ENCODE measurements at places on chromosomes 11 and 22. TPM values are rescaled to one million over a fixed set of nuclear protein-coding genes. Genes with fewer than 3 reads are reported as not detected.

DNA sequence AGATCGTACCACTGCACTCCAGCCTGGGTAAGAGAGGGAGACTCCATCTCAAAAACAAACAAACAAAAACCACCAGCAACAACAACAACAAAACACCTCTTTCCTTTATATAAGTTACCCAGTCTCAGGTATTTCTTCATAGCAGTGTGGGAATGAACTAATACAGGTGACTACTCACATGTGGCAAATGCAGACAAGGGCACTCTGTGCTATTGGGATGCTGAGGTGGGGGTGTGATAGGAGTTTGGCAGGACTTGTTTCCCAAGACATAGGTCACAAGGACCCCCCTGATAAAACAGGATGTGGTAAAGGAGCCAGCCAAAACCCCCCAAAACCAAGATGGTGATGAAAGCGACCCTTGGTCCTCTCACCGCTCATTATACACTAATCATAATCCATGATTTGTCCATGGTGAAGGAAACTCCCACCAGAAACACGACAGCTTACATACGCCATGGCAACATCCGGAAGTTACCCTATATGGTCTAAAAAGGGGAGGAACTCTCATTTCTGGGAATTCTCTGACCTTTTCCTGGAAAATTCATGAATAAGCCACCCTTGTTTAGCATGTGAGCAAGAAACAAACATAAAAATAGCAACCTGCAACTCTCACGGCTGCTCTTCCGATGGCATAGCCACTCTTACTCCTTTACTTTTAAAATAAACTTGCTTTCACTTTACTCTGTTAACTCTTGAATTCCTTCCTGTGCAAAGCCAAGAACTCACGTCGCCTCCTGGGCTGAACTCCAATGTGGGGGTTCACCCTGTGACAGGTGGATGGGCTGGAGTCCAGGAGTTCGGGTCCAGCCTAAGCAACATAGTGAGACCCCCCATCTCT lies 18.8 kb upstream of the INCENP start:
- peak; percentile 44 for DNase-seq

GRCh38 chr11:68312780-68313573 lies 586 bp downstream of the LRP5 start:
- no peak for DNase-seq

DNA sequence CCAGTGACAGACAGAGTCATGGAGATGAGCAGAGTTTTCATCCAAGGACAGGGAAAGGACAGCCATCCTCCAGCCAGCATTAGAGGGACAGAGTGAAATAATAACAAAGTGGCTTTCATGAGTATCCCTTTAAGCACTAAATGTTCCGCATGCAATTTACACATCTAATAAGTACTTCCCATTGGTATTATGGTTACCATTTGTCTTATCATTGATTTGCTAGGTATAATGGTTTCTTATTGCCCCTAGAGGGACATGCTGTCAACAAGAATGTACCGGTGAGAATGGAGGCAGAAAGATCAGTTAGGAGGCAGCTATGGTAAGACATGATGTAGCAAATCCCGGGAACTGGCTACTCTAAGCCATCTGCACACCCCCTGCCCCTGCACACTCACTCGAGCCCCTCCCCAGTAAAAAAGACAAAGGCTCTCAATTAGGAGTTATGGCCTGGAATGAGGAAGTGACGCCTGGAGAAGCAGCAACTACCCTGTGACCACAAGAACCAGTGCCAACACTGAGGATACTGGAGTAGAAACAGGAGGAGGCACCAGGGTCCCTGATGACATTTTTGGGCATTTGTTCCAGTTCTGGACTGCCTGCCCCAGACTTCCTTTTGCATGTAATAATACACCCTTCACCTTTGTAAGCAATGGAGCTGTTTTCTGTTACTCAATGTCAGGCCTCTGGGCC lies 30.2 kb upstream of the HMGXB4 start:
- no peak for DNase-seq

DNA sequence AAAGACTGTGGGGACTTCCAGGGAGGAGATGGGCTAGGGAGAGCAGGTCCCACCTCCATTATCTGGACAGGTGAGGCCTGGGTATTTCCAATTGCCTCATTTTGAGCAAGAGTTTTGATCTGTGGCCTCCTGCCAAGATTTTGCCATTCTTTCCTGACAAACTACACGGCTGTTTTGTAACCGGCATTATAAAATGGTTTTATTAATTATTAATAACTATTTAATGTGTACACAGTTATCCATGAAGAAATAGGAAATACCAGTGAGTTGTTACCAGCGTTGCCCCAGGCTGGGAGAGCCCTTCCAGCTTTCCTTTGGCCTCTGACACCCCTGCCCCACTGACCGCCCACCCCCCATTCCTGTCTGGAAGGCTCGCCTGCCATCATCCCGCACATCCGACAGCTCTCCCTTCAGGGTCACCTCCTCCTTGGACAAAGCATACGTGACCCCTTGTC lies 14.9 kb upstream of the SEC14L3 start:
- DNase-seq: no peak

- DNase-seq: no peak
Measured at GRCh38 chr11:124886476-124886875, 11.2 kb downstream of the ROBO4 start.

- DNase-seq: no peak
Measured at GRCh38 chr11:1735271-1735670, 15.1 kb downstream of the IFITM10 start.

- no peak for DNase-seq
Measured at GRCh38 chr11:114001416-114001815, 26.5 kb downstream of the HTR3A start.

DNA sequence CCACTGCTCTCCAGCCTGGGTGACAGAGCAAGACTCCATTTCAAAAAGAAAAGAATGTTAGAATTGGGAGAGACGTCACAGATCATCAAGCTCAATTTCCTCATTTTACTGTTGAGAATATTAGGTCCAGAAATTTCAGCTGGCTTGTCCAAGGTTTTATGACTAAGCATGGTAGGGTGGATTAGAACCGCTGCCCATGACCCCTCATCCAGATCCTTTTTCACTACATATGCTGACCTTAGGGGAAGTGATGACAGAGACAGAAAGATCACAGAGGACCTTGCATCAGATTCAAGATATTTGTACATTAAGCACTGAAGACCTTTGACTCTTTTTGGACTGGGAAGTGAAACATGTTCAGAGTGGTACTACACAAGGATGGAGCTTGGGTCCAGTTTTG lies 134.5 kb downstream of the ADAMTS15 start:
- DNase-seq: no peak

DNA sequence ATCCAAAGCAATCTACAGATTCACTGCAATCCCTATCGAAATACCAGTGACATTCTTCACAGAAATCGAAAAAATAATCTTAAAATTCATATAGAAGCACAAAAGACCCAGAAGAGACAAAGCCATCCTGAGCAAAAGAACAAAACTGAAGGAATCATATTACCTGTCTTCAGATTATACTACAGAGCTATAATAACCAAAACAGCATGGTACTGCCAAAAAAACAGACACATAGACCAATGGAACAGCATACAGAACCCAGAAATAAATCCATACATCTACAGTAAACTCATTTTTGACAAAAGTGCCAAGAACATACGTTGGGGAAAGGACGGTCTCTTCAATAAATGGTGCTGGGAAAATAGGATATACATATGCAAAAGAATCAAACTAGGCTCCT lies 18.9 kb downstream of the RRP8 start:
- no peak for DNase-seq

GRCh38 chr22:27378995-27379394 lies 422.6 kb downstream of the MN1 start:
- DNase-seq: no peak

GRCh38 chr11:34899633-34900016 lies 16.6 kb downstream of the APIP start:
- DNase-seq: no peak

DNA sequence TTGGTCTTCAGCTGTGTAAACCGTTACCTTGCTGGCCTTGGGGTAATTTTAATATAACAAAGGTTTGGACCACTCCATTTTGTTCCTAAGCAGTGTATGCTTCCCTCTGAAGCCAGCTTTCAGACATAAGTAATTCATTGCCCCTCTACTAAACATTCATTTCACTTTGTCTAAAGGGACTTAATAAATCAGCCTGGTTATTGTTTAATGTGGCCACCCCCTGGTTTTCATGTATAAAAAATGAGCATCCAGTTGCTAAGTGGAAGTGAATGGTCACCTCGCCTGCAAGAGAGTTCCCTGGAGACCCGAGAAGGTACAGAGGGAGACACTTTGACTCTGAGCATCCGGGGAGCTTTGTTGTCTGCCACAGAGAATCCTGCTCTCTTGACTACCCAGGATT lies 3.9 kb downstream of the ABTB2 start:
- no peak for DNase-seq

- peak; percentile 60 for DNase-seq
Measured at GRCh38 chr11:47466701-47467250, 17.8 kb upstream of the RAPSN start.

GRCh38 chr11:13552784-13553183 lies 57.0 kb upstream of the PTH start:
- DNase-seq: no peak

GRCh38 chr11:3200388-3201111 lies 18.1 kb downstream of the MRGPRG start:
- no peak for DNase-seq

- DNase-seq: peak; percentile 47
Measured at GRCh38 chr11:124405581-124405980, 6.8 kb upstream of the OR8B3 start.

DNA sequence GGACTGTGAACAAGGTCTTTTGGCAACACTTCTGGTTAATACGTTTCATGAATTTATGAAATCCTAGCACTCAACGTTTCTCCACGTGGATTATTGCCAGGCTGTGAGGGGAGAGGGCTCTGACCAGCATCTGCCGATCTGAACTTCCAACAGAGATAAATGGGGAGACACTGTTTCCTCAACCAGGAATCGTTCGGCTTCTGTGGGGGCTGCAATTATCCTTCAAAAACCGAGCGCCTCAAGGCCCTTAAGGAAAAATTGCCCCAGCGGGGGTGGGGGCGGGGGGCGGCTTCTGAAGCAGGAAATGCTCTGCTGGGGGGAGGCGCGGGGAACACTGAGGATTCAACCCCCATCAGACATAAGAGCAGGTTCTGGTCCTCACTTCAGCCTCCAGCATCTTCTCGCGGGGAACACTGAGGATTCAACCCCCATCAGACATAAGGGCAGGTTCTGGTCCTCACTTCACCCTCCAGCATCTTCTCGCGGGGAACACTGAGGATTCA lies 155.6 kb downstream of the BRD1 start:
- no peak for DNase-seq

Gene TXN2
- polyA plus RNA-seq: 92.9 TPM

Gene TTC17
- 104 TPM for polyA plus RNA-seq

Gene PPME1
- 48.6 TPM for polyA plus RNA-seq

Gene TALDO1
- polyA plus RNA-seq: 65.8 TPM

Gene SLC37A2
- 2.8 TPM for polyA plus RNA-seq

Gene OR56A1
- polyA plus RNA-seq: not detected

Measured in muscle of back (tissue), 13 donors.